ENCODE measurements at places on chromosomes 4 and X.

- no peak for DNase-seq
These were observed 67.5 kb downstream of the COQ2 start for GRCh38 chr4:83216959-83217683.

GRCh38 chr4:40369437-40370274 lies 34.5 kb downstream of the CHRNA9 start:
- DNase-seq: no peak

GRCh38 chr4:38682336-38682735 lies 18.3 kb downstream of the KLF3 start:
- no peak for DNase-seq

DNA sequence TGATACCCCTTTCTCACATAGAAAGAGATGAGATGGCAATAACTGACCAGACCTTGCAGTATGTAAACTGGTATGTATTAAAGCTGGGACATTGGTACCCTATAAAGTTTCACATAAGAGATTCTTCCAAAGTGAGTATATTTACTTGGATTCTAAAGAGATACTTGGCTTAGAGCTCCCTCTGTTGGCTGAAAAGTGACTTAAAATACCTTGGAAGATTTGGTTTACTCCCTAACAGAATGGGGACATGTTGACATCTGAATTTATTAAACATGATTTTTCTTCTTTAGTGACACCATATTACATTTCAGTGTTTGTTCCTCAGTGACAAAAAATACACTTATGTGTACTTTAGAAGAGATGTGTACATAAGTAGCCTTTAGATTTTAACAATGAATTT lies 47.9 kb upstream of the RGN start:
- no peak for DNase-seq

DNA sequence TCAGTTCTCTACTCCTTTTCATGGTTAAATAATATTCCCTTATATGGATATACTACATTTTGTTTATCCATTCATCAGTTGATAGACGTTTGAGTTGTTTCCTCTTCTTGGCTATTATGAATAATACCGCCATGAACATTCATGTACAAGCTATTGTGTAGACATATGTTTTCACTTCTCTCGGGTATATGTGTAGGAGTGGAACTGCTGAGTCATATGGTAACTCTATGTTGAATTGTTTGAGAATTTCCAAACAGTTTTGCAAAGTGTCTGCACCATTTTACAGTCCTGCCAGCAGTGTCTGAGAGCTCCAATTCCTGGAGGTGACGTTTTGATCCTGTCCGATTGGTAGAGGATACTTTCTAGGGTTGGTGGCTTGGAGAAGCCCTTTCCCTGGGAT lies 23.6 kb downstream of the PLAC1 start:
- DNase-seq: no peak

DNA sequence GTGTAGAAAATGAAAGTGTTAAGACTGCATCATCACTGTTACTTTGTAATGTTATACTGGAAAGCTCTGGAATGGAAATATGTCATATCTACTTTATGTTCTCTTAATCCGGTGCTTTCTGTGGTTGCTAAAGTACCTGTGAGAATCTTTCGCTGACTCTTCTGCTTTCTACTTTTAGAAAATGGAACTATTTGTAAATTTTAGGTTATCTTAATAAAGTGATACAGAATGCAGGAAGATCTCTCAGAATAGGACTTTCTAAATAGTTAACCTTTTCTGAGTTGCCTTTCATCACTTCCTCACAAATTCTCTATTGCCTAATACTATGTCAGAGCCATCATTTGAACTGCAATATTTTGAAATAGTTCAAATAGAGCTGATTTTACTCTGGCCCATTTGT lies 69.3 kb downstream of the BMP2K start:
- DNase-seq: no peak

DNA sequence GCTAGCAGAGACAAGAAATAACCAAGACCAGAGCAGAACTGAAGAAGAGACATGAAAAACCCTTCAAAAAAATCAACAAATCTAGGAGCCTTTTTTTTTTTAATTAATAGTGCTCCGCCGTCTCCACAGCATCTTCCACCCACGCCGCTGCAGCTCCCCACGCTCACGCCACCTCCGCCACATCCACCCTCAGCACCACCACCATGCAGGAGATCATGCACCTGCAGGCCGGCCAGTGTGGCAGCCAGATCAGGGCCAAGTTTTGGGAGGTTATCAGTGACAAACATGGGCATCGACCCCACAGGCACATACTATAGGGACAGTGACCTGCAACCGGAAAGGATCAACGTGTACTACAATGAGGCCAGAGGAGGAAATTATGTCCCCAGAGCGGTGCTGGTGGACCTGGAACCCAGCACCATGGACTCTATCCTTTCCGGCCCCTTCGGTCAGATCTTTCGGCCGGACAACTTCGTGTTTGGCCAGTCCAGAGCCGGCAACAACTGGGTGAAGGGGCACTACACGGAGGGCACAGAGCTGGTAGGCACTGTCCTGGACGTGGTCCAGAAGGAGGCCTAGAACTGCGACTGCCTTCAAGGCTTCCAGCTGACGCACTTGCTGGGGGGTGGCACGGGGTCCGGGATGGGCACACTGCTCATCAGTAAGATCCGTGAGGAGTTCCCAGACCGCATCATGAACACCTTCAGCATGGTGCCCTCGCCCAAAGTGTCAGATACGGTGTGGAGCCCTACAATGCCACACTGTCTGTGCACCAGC lies 171.2 kb downstream of the THOC2 start:
- no peak for DNase-seq

DNA sequence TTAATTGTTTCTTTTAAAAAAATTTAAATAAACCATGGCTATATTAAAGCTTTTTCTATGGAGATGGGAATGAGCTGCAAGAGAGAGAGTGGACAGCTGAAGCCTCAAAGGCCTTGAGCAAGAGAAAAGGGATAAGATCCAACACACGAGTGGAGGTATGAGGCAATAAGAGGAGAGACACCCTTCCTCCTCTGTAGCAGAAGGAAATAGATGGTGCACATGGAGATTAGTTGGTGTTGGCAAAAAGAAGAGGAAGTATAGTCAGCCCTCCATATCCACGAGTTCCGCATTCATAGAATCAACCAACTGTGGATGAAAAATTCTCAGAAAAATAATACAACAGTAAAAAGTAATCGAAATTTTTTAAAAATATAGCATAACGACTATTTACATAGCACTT lies 3.2 kb downstream of the CXorf38 start:
- DNase-seq: no peak

- no peak for DNase-seq
These were observed 60.8 kb downstream of the EGF start for GRCh38 chr4:109973529-109973905.

DNA sequence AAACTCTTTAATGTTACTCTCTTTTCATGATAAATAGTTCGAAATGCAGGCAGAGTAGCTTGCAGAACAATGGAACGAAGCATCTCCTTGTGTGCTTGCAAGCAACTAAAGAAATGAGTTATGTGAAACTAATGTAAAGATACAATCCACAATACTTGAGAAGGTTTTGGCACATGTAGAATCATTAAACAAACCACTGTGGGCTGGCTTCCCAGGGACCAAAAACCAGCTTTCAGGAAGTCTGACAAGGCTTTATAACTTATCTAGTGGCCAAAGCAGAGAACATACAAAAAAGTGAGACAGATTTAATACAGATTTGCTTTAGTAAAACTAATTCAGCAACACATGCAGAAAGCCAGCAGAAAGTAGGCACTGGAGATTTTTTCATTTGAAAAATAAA lies 1673.8 kb upstream of the AGA start:
- DNase-seq: no peak

GRCh38 chr4:104302731-104303130 lies 192.0 kb downstream of the CXXC4 start:
- DNase-seq: no peak

- no peak for DNase-seq
These were observed 704 bp downstream of the FAM114A1 start for GRCh38 chr4:38868059-38868960.

DNA sequence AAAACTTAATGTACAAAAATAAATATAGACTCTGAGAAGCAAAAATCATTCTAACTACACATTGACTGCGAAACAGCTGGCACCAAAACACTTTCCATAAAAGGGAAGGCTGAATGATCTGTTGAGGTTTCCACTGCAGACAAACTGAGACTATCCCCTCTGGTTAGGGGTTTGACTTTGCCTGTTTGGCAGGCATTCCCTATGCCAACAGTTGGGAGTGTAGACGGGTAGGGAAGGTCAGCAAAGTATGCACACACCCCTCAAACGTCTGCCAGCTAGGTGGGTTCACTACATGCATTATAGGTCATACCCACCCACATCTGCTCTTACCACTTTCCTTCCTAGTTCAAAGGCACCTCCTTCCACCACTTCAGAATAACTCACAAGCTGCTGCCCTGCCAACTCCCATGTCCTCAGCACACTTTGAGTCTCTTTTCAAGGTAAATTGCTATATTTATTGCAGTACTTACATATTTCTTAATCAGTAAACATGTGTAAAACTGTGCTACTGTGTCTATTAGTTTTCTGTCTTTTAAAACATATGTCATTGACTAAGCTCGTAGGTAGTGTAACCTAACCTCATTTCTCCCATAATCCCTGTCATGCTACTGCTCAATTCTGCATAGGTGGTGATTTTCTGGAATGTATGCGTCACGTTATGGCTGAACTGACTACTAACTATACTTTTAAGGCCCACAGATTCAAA lies 12.4 kb downstream of the CTSO start:
- DNase-seq: no peak

- no peak for DNase-seq
These were observed 4.9 kb downstream of the SPRY1 start for GRCh38 chr4:123401271-123402120.

GRCh38 chr4:144645631-144646522 lies at the start of gene HHIP:
Gene HHIP, plus strand, starts transcription at chr4:144646156. Its CDS starts 520 bp downstream, at chr4:144646676.
- no peak for DNase-seq

GRCh38 chrX:1610166-1610565 lies 4.7 kb upstream of the ASMT start:
- DNase-seq: no peak

- DNase-seq: no peak
These were observed 38.2 kb downstream of the HTRA3 start for GRCh38 chr4:8307714-8308113.

GRCh38 chr4:9867751-9868425 lies 86.5 kb downstream of the DRD5 start:
- no peak for DNase-seq

DNA sequence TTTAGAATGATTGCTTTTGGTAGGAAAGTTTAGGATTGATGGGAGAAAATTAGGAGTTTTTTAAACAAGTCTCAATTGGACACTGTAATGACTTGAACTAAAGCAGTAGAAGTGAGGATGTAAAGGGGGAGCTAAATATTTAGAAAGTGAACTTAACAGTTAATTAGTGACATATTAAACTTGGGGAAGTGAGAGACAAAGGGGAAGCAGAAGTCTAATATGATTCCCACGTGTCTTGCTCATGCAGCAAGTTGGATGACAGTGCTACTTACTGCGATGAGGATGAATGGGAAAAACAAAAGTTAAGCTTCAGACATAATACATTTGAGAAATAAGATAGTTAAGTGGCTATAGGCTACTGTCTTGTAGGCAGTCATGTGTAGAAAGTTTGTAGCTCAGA lies 110.4 kb downstream of the RPA4 start:
- no peak for DNase-seq

GRCh38 chr4:61922766-61923165 lies 722.6 kb downstream of the ADGRL3 start:
- no peak for DNase-seq

DNA sequence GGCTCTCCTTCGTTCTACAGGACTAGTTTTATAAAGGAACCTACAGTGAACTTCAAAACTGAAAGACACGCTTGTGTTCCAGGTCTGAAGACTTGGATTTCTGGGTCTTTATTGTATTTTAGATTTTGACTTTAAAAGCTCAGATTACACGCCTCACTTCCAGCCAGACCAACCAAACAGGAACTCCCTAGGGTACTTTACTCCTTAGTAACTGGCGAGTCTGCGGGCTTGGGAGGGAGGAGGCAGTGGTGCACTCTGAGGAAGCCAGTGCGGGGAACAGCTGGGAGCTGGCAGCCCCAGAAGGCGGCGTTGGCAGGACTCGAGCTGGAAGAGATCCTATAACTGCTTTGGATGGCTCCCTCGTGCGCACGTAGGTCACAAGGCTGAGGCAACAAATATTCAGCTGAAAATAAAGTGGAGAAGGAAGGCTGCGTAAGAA lies 391 bp upstream of the PHKA1 start:
- DNase-seq: no peak

GRCh38 chrX:102835504-102836146 lies 101.4 kb upstream of the RAB40AL start:
- DNase-seq: no peak

DNA sequence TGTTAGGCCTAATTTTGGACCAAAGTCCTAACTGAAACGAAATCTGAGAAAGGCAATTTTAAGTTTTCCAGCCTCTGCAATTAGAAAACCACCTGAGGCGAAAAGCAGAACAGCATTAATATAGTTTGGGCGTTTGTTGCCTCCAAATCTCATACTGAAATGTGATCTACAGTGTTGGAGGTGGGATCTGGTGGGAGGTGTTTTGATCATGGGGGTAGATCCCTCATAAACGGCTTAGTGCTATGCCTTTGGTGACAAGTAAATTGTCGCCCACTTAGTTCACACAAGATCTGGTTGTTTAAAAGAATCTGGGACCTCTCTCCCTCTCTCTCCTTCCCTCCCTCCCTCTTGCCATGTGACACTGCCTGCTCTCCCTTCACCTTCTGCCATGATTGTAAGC lies 5.7 kb downstream of the FAM241A start:
- DNase-seq: no peak

- no peak for DNase-seq
These were observed 95.9 kb upstream of the RPS6KA3 start for GRCh38 chrX:20362268-20363267.

- no peak for DNase-seq
These were observed 371.3 kb downstream of the BMPR1B start for GRCh38 chr4:95129031-95129430.

GRCh38 chr4:110493520-110493919 lies 17.6 kb downstream of the ENPEP start:
- no peak for DNase-seq

GRCh38 chr4:81337211-81337610 lies 122.2 kb upstream of the PRKG2 start:
- DNase-seq: no peak

DNA sequence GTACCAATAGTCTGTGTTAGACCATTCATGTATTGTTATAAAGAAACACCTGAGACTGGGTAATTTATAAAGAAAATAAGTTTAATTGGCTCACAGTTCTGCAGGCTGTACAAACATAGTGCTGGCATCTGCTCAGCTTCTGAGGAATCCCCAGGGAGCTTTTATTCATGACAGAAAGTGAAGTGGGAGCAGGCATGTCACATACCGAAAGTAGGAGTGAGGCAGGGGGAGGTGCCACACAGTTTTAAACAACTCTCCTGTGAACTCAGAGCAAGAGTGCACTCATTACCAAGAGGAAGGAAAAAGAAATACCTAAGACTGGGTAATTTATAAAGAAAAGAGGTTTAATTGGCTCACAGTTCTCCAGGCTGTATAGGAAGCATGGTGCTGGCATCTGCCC lies 591.2 kb downstream of the PPP4R3C start:
- no peak for DNase-seq

GRCh38 chrX:43882294-43882681 lies at the start of gene MAOB:
Gene MAOB, minus strand, starts transcription at chrX:43882450. Its CDS starts 151 bp downstream, at chrX:43882299.
- no peak for DNase-seq

Data from stimulated activated CD8-positive, alpha-beta memory T cell treated with anti-CD3 and anti-CD28 coated beads, Interleukin-15, amount 100 ng/mL, for 24 hours (primary cell).